ENCODE measurements at places on chromosomes 2 and 18.

DNA sequence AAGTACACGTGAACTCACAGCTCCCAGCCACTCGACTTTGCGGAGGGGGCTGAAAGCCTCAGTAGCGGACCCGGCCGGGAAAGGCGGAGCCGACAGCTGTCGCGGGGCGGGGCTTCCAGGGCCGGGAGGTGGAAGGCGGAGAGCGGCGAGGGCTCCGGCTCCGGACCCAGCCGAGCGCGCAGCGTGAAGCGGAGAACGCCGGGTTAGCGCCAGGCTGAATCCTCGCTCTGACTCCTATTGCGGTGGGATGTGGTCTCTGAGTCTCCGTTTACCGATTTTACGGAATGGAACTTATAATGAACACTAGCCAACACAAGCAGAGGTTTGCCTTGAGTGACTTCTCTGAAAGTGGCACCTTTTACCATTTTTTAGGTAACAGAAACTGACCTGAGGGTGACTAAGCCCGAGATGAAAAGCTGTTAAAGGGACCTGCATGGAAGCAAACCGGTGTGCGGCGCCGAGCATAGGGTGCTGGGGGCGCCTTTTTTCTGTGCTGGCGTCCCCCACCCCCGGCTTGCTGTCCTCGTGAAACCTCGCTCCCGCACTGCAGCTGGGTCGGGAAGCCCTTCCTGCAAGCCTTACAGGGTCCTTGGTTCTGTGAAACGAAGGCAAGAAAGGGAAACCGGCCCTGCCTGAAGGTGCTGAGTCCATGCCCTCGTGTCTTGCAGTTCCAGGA is 72.9 kb downstream of the EN1 start:
- DNase-seq, result no peak

DNA sequence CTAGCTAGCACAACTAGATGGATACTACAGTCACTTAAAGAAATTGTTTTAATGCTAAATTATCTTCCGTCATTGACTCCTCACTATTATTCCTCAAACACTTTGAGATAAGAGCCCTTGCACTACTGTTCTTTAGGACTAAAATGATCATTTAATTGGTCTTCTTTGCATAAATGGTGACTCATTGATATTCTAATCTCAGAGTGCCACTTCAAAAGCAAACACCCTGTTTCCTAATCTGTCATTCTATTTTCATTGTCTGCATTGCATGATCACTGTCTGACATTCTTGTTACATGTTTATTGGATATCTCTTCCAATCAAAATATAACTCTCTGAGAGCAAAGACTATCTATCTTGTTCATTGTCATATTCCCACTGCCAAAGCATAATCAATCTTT is 313.9 kb downstream of the EXOC6B start:
- DNase-seq, result no peak

DNA sequence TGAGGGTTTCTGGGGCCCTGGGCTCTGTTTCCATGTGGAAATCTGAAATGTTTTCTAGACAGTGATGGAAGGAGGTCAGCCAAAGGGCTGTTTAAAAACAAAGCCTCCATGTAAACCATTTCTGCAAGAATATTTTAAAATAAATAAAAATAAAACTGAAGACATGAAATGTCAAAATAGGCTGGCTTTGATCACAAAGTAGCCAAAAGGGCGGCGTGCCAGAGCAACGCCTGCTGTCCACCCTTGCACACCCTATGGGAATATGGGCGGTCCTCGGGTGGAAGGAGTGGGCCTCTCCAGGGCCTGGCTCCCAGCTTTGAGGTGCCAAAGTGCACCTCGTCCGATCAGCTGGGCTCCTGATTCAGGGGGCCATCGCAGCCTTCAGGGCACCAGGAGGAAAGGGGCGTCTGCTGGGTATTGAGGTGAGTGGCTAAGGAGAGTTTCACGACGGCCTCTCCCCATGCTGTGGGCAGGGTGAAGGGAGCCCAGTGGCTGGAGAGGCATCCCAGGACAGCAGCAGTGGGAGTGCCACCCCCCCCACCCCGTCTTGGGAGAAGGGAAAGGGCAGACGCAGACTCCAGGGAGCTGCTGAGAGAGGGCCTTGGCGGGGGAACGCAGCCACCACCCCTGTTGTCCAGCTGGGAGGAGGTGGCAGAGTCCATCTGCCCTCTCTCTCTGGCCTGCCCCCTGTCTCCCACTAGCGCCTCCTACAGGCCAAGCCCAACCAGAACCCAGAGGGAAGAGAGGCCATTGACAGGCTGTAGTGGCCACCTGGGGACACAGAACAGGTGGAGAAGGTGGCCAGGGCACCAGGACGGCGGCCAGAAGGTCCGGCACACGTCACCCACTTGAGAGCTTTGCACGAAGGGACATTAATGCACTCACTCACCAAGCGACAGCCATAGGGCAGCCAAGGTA is 5.7 kb upstream of the ERFE start:
- DNase-seq, result no peak

DNA sequence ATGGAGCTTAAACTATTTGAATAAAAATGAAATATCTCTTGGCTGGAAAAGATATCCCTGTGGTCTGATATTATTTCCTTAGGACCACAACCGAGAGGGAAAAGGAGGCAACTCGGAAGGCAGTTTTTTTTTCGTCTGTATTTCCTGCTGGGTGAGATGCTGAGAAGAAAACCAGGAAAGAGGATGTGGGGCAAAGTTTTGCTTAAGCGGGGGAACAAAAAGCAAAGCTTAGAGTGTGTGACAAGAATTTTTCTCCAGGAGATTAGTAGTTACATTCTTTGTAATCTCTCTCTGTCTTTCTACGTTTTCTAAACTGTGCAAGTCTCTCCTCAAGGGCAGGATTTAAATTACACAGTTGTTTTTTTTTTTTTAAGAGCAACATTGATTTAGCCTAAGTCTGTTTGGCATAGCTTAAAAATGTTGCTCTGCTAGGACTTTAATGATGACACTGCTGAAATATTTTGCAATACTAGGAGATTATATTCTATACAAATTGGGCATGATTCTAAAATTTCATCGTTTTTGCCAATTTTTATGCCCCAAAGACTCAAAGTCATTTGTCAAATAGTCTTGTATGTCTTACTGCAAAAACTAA is 258.5 kb downstream of the KCNS3 start:
- no peak for DNase-seq

- DNase-seq, result no peak
Observed at GRCh38 chr2:142190805-142191204, 60.0 kb upstream of the LRP1B start.

GRCh38 chr2:62184512-62185230 is 11.2 kb upstream of the B3GNT2 start:
- DNase-seq, result no peak

DNA sequence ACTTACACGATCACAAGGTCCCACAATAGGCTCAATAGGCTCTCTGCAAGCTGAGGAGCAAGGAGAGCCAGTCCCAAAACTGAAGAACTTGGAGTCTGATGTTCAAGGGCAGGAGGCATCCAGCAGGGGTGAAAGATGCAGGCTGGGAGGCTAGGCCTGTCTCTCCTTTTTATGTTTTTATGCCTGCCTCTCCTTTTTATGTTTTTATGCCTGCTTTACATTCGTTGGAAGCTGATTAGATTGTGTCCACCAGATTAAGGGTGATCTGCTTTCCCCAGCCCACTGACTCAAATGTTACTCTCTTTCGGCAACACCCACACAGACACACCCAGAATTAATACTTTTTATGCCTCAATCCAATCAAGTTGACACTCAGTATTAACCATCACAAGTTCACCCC is 9.9 kb upstream of the GYPC start:
- DNase-seq, result no peak

- DNase-seq, result no peak
Observed at GRCh38 chr2:106551417-106552130, 64.4 kb downstream of the CD8B2 start.

DNA sequence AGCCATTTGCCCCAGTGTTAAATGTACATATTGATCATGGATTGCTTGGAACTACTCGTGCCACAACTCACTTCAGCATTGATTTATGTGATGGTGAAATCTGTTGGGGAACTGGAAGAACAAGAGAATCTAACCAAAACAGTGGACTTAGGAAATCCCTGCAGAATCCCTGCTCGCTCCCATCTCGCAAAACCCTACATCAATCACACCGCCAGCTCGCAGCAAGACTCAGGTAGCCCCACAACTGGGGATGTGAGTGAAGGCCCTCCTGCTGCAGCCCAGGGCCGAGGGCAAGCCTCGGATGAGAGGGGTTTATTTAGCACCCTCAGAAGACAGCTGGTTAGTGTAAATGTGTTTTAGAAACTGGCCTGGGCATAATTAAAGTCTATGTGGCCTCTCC is 171.6 kb downstream of the ANAPC1 start:
- DNase-seq, result no peak

- no peak for DNase-seq
Observed at GRCh38 chr2:86704459-86704971, 15.6 kb upstream of the RMND5A start.
